ENCODE measurements at places on chromosomes 6 and 20.

- no peak for DNase-seq
These were observed 211.2 kb downstream of the MAFB start for GRCh38 chr20:40477805-40478204.

DNA sequence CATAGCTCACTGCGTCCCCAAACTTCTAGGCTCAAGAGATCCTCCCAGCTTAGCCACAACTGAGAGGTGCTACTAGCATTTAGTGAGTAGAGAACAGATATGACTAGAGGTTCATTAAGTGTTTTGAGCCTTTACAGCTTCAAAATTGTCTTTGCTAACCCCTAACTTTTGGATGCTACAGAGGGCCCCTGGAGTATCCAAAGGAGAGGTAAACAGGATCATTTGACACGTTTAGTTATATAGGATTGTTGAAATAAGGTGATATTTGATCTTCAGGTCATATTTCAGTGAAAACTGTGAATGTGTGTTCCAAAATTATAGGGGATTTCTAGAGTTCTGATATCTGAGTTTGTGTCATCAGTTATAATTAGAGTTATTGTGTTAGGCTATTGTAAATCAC, 19.2 kb upstream of the HFE start:
- no peak for DNase-seq

GRCh38 chr20:62362590-62362940, 4.5 kb downstream of the LAMA5 start:
- no peak for DNase-seq

DNA sequence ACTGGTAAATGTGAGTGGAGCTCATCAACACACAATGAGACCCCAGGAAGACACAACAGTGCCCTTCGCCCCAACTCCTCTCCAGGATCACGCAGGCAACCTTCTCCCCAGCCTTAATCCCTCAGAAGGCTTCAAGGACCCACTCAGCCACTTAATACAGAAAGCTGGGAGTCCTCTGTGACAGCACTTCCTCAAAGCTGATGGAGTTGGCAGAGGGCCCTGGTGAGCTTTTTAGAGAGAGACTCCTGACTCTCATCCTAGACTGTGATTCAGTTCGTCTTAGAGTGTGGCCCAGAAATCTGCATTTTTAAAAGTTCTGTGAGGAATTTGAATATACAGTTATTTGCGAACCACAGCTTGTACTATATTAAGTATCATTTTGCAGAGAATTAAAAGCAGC, 187.7 kb downstream of the UST start:
- no peak for DNase-seq

DNA sequence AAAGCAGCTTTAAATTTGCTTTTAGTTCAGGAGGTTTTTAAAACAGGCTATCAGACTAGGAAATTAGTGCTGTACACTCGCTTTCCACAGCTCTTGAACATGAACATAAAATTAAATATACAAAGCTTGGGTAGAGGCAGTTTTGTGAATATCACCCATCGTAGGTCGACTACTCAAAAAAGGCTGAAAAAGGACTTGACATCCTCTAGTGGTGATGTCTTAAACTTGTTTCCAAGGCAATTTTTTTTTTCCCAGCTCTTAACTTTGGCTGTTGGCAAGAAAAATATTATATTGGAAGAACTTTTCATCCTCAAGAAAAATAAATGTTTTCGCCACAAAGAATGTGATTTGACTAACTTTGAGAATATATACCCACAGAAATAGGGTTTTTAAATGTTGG, 2.9 kb downstream of the MAP7 start:
- no peak for DNase-seq

DNA sequence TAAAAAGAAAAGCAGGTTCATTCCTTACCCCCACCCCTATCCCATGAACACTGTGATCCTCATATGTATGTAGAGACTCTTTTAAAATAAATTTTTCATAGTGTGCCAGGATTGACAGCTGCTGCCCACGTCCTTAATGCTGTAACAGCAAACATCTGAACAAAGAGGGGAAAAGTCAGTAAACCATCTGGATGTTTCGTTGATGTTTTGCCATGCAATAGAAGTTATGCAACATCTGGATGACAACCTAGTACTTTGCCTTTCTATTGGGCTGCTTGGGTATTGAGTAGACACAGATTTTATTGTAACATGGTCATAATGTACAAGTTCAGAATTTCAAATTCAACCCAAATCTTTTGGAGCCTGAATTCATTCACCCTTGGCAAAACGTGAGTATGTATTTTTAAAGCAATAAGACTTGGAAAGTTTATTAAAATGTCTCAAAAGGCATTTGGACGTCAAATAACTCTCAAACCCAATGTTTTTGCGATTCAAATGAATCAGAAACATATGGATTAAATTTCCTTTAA, 500.3 kb downstream of the DHX35 start:
- no peak for DNase-seq

DNA sequence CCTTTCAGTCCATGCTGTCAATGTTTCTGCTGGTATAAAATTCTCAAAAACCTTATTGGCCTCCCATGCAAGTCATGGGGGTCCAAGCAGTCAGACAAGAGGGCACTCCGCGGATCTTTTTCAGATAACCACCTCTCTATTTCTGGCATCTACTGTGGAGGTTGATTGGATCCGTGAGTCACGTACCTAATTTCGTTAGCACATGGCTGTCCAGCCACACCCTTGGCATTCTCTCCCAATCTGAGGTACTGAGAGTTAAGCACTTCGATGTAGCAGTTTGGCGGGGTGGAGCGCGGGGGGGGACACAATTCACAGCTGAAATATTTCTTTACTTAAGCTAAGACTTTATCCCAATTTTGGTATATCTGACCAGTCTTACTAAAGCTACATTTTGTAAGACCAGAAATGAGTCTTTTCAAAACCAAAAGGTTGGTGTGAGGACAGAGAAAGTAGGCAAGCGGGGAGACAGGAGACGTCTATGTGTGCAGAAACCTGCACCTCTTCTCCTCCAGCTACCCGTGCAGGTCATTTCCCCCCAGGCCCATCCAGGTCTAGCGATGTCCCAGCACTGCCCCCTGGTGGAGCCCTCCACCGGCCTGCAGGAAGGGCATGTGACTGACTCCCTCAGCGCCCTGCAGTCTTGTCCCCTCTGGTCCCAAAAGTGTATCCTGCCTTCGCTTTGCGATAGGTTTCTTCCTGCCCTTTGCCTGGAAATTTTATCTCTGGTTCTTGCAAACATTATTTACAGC, 113.1 kb downstream of the ADAT2 start:
- peak; percentile 18 for DNase-seq

DNA sequence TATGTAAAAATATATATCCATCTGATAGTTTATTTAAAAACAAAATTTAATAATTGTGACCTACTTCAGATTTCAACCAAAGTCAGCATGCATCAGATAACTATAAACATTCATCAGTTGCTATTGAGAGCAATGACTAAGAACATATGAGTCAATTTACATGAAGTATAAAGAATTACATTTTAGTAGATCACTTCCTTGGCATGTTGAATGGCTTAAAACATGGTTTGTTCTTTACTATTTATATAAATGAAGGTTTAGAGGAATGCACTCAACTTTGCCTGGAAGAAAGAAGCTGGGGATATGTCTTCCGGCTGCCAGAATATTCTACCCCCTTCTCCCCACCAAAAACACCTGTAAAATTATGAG, 6.4 kb upstream of the FAM217A start:
- no peak for DNase-seq

- peak; percentile 42 for DNase-seq
These were observed 545 bp downstream of the ACTR5 start for GRCh38 chr20:38748861-38749149.

DNA sequence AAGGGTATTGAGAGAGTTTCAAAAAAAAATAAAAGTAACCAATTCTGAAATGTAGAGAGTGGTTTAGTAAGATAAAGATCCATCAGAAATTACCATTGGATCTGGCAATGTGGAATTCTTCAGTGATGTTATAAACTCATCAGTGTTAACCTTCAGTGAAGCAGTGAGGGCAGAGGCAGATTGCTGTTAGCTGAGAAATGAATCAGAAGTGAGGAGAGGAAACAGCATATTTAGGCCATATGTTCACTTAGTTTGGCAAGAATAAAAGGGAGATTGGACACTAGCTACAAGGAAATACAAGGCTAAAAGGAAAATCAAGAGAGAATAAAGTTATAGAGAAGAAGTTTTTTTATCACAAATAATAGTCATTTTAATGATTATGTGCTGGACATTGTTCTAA, 9.6 kb downstream of the KCNQ5 start:
- no peak for DNase-seq

GRCh38 chr20:50333812-50334211, 143.2 kb downstream of the CEBPB start:
- no peak for DNase-seq

DNA sequence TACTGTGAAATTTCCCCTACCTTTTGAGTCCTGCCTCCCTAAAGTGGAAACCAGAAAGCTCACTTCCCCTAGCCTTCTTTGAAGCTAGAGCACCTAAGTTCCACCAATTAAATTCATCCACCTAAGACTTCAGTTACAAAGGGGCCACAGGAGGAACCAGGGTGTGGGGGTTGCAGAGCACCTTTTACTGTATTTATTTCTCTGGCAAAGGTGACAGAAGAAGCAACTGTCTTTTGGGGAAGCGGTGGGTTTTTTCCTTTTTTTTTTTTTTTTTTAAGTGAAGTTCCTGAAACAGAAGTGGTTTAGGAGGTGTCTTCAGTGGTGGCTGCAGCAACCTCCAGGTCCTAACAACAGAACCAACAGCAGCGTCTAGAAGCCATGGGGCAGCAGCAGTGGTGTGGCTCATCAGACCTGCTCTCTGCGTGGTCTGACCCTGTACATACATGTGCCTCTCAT, 13.1 kb downstream of the PSMB9 start:
- DNase-seq, result no peak

GRCh38 chr6:137794516-137795201, 72.4 kb upstream of the TNFAIP3 start:
- DNase-seq, result no peak

GRCh38 chr20:61311656-61312387, 59.8 kb downstream of the CDH4 start:
- DNase-seq, result no peak

GRCh38 chr6:170279977-170280688, 10.7 kb downstream of the DLL1 start:
- DNase-seq, result no peak

GRCh38 chr6:108736832-108737231, 111.4 kb upstream of the ARMC2 start:
- DNase-seq, result no peak

- no peak for DNase-seq
These were observed 2.1 kb downstream of the KIAA0319 start for GRCh38 chr6:24643920-24644319.

- no peak for DNase-seq
These were observed 25.4 kb upstream of the AFDN start for GRCh38 chr6:167801263-167801662.

DNA sequence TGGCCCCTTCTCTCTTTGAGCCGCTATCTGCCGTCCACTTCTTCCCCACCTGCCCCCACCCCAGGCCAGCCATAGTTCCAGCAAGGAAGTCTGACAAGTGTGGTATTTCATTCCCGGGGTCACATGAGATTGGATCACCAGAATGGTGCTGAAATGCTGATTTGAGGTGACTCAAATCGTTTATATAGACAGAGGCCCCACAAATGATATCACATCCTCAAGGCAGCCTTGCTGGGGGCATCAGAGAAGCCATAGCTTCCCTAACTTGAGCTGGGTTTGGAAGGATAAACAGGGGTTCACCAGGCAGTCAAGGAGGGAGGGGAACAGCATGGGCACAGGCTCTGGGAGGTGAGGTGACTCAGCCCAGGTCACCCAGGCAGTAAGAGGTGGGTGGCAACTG, 9.9 kb downstream of the SDCBP2 start:
- DNase-seq, result no peak

DNA sequence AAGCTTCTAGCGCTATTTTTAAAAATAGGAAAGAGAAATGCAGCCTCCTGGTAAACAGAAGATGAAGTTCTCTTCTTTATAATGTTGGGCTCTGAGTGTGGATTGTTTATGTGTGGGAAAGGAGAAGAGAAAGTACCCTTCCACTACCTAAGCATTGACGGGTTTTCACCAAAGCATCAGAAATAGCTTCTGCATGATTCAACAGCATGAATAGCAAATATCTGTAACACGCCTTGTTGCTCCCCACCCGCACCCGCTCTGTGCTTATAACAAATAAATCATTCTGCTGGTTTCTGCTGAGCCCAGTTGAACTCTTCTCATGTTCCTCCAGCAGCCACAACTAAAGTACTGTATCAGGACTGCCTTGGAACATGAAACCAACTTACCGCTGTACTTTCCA, 20.7 kb downstream of the TXLNB start:
- DNase-seq, result no peak

- DNase-seq, result no peak
These were observed 577.4 kb downstream of the HTR1B start for GRCh38 chr6:76885861-76886301.

- DNase-seq, result no peak
These were observed 20.2 kb downstream of the RIPK1 start for GRCh38 chr6:3088446-3088845.

DNA sequence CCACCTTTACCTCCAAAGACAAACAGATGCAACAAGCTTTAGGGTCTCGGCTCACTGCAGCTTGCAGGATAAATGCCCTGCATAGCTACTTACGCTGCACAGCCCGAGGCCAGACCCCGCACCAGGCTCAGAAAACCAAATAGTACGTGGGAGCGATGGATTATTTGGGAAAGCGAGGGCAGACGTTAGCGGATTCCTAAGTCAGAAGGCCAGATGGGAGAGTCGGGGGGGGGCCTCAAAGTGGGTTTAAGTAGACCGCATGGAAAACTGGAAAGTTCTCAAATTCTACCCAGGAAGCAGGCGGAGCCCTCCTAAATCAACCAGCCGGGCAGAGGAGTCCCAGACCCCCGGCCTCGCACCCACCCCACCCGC, 382 bp downstream of the SFT2D1 start:
- DNase-seq, result no peak

GRCh38 chr6:112760831-112761230, 413.7 kb downstream of the RFPL4B start:
- DNase-seq, result no peak

DNA sequence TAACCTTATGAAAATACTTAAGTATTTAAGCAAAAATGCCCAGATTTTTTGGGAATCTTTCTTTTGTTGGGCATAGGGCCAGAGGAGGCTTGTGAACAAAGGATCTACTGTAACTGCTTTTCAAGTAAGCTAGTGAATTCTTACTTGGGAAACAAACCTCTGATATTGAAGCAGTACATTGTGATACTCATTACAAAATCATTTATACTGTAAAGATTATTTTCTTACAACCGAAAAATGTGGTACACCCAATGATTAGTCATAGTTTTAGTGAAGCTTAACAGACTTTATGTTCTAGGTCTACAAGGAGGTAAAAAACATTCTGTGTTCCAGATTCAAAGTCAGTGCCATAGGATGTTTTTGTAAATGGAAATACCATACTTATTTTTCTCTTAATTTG, 272.9 kb upstream of the KCNQ5 start:
- DNase-seq, result no peak

DNA sequence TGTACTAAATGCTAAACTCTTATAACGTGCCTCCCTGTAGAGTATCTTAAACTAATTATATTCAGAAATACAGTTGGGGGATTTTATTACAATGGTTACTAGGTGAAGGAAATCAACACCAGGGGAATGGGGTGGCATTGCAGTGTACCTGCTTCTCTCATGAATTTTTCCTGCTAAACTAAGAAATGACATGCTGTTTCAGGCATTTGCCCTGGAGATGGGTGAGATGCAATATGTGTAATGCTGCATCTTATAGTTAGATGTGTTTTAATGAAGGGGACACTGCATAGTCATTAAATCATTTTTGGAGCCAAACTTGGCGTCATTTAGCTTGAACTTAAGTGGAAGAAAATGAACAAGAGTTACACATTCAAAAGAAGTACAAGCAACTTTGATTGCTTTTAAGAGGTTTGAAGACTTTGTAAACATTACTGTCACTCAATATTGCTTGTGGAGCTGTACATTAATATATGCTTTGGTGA, 4.3 kb downstream of the EYA4 start:
- no peak for DNase-seq

GRCh38 chr6:168041928-168042327, 37.1 kb downstream of the FRMD1 start:
- no peak for DNase-seq

All from T-helper 2 cell treated with Interferon-gamma antibody and Interleukin-4, amounts not matched to agents 5 μg/mL and 100 μg/mL, for 36 hours (primary cell).